ENCODE measurements at places on chromosomes 12 and 14. TPM values are rescaled to one million over a fixed set of nuclear protein-coding genes. Genes with fewer than 3 reads are reported as not detected.

RHOJ gene
- total RNA-seq, result 1.7 TPM

CCDC88C gene
- 1.2 TPM for total RNA-seq

TAS2R8 gene
- not detected for total RNA-seq

SELPLG gene
- 6.0 TPM for total RNA-seq

KRT77 gene
- not detected for total RNA-seq

AMDHD1 gene
- 41.4 TPM for total RNA-seq

AVPR1A gene
- total RNA-seq, result 57.3 TPM

CPSF2 gene
- 27.7 TPM for total RNA-seq

FITM1 gene
- 6.7 TPM for total RNA-seq

CCDC38 gene
- total RNA-seq, result 0.86 TPM

C14orf39 gene
- total RNA-seq, result not detected

BIN2 gene
- total RNA-seq, result 5.8 TPM

GPR65 gene
- 1.1 TPM for total RNA-seq

CLEC4D gene
- total RNA-seq, result 0.16 TPM

ANKS1B gene
- total RNA-seq, result 0.17 TPM

PLEKHD1 gene
- total RNA-seq, result not detected

GYS2 gene
- total RNA-seq, result 28.4 TPM

RNASE7 gene
- total RNA-seq, result not detected

SLC25A47 gene
- 151 TPM for total RNA-seq

KLHL33 gene
- total RNA-seq, result 0.11 TPM

PLA2G1B gene
- not detected for total RNA-seq

NANOG gene
- total RNA-seq, result 0.28 TPM

CGRRF1 gene
- total RNA-seq, result 5.4 TPM

OR2AP1 gene
- total RNA-seq, result not detected

OR4E2 gene
- total RNA-seq, result not detected

SAV1 gene
- 10.7 TPM for total RNA-seq

RERG gene
- 1.7 TPM for total RNA-seq

KRT78 gene
- total RNA-seq, result not detected

ALDH2 gene
- 328 TPM for total RNA-seq

CISTR gene
- total RNA-seq, result not detected

SLC6A15 gene
- total RNA-seq, result not detected

TTC6 gene
- total RNA-seq, result 5.0 TPM

HPD gene
- total RNA-seq, result 649 TPM

WBP11 gene
- total RNA-seq, result 8.6 TPM

USP44 gene
- 0.24 TPM for total RNA-seq

AQP2 gene
- not detected for total RNA-seq

GNG2 gene
- 4.8 TPM for total RNA-seq

Data from right lobe of liver (tissue), 6 donors.